Heart right ventricle (tissue), 16 donors: ENCODE measurements at places on chromosomes 1 and 21.

DNA sequence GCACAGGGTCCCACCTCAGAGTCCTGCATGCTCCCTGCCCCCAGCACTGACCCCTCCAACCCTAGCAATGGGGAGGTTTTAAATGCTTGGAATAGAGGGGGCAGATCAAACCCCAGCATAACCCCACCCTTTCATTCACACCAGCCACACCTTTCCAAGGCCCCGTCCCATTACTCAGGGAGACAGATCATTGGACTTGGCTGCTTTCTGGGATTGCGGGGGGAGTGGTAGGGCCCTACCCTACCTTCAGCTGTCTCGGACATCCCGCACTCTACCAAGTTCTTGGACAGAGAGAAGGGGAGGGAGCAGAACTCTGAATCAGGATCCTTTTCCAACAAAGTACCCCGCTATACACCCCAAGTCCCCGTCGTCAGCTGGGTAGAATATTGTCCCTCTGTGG, 983 bp downstream of the PADI2 start:
- no peak for DNase-seq

GRCh38 chr1:67590329-67590728, 94.7 kb upstream of the GADD45A start:
- DNase-seq = peak; percentile 61

DNA sequence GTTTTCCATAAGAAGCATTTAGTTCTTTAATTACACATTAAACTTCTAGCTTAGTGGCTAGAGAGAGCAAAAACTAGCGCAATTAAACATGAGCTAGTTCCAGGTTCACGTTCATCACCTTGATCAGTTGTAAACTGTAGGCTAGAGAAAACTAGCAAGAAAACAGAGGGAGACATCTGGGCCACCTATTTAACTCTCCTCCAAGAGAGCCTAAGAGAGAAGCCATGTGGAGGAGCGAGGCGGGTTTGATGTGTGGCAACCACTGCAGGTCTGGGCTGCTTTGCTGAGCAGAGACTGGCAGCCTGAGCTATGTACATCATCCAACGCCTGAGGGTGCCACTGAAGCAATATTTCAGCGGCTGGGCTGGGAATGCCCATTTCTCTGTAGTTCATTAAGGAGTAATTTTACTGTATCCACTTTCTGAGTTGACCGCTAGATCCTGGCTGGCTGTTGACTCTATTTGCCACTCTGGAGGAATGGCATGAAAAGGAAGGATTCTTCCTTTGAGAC, 252.9 kb downstream of the DYRK1A start:
- peak; percentile 17 for DNase-seq

DNA sequence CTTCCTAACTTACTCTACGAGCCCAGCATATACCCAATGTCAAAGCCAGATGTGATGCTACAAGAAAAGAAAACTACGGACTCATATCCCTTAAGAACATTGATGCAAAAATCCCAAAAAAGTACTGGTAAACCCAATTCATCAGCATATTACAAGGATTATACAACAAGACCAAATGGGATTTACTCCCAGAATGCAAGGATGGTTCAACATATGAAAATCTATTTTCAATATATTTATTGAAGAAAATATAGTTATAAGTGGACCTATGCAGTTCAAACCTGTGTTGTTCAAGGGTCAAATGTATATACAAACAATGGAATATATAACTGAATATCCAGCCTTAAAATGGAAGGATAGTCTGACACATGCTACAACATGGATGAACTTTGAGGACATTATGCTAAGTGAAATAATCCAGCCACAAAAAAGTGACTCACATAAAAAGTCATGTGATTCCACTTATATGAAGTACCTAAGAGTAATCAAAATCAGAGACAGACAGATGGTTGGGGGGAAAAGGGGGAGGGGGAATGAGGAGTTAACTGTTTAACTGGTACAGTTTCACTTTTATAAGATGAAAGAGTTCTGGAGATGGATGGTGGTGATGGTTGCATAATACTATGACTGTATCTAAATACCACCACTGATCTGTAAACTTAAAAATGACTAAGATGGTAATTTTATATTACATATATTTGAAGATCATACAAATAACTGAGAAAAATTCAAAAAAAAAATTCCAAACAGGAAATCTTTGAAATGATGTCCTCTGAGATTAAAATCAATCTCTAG, 3.7 kb upstream of the KLF18 start:
- DNase-seq = no peak

DNA sequence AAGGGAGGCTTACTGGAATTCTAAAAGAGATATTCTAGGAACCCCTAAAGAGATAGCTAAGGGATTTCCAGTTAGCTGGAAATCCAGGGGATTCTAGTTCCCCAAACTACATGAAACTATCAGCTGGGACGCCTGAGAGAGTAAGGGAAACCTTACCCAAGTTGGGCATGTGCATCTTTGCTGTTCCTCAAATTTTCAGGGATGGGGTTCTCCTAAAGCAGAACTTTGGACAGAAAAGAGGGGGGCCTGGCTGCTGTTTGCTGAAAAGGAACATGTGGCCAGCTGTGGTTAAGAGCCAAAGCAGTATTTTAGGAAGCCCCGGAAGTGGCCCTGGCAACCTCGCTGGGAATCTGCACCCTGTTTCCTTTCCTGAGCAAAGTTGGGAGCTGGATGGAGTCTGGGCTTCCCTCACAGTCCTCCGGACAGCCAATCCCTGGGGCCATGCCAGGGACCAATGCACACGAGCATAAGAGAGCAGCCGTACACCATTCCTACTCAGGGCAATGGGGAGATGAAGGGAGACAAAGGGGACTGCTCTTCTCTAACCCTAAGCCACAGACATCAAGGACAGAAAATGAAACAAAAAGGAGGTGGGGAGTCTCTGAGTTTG, 154.3 kb downstream of the PLXNA2 start:
- no peak for DNase-seq

GRCh38 chr1:84255582-84255981, 45.9 kb upstream of the SAMD13 start:
- DNase-seq = no peak

DNA sequence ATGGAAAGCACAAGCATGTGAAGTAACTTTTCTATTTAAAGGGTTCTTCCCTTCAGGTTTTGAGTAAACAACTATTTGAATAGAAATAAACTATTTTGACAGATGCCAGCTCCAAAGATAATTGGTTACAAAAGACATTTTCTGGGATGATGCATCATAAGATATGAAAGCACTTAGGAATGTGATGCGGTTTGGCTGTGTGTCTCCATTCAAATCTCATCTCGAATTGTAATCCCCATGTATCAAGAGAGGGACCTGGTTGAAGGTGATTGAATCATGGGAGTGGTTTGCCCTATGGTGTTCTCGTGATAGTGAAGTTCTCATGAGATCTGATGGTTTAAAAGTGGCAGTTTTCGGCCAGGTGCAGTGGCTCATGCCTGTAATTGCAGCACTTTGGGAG, 6.4 kb downstream of the DISP1 start:
- no peak for DNase-seq

GRCh38 chr1:208595745-208596144, 351.6 kb upstream of the PLXNA2 start:
- no peak for DNase-seq

- DNase-seq = no peak
Measured at GRCh38 chr21:28487455-28488070, 505.1 kb downstream of the LTN1 start.

GRCh38 chr1:118974661-118975060, 13.5 kb downstream of the TBX15 start:
- DNase-seq = no peak

- DNase-seq = no peak
Measured at GRCh38 chr1:81915937-81916336, 115.2 kb downstream of the ADGRL2 start.

GRCh38 chr1:157069601-157070000, 24.1 kb upstream of the ARHGEF11 start:
- DNase-seq = no peak

- DNase-seq = no peak
Measured at GRCh38 chr21:46500224-46500861, 41.7 kb downstream of the DIP2A start.

DNA sequence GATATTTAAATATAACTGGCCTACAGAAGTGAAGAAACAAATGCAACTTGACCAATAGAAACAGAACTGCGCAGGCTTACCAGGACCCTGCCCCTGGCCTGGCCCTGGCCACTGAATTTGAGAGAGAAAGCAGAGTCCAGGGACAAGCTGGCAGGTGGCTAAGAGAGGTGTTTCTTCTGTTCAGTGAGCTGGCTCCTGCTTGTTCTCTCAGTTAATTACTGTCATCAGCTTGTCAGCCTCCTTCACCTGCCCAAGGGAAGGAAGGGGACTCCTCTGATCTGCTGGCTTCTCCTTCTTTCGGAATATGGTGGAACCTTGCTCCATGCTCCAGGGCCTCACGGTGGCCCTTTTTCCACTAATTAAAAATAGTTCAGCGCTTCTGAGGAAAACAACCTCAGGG, 388.4 kb downstream of the DISC1 start:
- no peak for DNase-seq

DNA sequence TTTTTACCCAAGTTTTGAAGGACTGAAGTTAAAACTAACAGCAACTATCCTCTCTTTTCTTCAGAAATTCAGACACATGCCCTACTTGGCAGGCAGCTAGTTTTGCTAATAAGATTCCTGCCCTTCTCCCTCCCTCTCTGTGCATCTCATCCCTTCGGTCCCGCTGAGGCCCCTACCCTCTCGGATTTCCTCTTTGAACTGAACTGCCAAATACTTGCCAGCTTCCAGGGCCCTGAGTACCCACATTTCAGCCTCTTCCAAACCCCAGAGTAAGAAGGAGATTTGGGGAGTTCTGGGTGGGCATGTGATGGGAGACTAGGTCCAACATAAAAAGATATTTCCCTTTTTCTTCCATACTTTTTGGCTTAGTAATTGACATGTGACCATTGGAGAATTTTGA, 116.5 kb upstream of the JUN start:
- no peak for DNase-seq

- peak; percentile 10 for DNase-seq
Measured at GRCh38 chr21:45499201-45499750, 43.0 kb downstream of the SLC19A1 start.

DNA sequence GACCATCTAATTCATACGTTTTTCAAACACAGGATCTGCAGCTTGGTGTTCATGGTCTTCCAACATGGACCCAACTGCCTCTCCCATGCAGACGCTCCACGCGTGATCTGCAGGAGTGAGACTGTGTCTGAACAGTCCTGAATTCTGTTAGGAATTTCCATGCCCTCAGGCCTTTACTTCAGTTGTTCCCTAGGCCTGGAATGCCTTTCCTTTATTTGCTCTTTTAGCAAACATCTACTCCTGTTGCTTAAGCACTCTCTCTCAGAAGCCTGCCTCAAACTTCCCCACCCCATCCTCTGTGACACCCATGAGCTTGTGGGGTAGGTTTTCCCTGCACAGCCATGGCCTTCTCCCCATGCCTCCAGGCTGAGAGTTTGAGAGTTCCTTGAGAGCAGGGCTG, 73.7 kb downstream of the DMRTB1 start:
- DNase-seq = no peak

DNA sequence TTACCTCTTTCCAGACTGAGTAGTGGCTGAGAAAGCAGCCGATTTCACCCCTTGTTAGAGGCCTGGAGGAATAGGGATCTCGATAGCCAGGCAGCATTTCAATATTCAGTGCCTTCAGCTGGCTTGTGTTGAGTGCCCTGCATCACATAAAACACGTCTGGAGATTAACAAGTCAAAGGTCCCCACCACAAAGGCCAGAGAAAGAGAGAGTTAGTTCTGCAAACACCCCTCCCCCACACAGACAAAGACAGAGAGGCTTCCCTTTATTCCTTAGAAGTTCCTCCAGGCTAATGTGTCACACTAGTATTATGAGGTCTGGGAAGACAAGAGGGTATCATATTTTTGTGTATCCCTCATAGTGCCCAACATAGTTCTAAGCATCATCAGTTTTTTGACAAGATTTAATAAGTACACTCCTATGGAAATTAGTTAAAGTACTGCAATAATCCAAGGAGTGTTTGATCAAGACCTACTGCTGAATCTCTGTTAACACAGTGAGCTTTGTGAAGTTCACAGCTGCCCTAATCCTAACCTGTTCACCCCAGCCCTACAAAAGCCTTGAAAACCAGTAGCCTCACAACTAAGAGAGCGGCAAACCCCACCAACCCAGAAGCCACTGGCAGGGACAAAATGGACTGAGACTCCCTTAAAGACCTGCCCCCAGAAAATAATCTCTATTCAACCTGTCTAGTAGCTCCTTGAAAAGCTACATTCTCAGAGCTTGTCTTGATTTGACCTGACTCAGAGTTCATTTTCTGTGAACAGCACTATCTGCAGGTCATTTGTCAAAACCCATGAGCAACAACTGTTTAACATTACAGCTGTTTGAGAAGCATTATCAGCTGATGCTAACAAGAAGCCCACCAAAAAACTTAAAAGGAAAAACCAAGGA, 91.9 kb downstream of the COLGALT2 start:
- no peak for DNase-seq

DNA sequence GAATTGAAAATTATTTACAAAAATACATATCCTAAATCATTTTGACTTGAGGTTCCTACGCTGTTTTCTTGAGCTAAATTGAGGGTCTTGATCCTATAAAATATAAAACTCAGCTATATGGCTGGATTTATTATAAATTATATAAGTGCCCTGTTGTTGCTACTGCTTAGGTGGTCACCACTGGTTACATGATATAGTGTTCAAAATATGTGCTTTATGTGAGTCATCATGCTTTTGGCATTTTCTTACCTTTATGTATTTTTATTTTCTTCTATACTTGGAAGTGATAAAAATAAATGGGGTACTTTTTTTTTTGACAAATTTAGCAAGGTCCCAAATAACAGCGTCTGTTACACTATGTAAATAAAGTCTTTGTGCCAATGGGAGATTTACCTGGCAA, 31.1 kb upstream of the PTPRC start:
- no peak for DNase-seq

DNA sequence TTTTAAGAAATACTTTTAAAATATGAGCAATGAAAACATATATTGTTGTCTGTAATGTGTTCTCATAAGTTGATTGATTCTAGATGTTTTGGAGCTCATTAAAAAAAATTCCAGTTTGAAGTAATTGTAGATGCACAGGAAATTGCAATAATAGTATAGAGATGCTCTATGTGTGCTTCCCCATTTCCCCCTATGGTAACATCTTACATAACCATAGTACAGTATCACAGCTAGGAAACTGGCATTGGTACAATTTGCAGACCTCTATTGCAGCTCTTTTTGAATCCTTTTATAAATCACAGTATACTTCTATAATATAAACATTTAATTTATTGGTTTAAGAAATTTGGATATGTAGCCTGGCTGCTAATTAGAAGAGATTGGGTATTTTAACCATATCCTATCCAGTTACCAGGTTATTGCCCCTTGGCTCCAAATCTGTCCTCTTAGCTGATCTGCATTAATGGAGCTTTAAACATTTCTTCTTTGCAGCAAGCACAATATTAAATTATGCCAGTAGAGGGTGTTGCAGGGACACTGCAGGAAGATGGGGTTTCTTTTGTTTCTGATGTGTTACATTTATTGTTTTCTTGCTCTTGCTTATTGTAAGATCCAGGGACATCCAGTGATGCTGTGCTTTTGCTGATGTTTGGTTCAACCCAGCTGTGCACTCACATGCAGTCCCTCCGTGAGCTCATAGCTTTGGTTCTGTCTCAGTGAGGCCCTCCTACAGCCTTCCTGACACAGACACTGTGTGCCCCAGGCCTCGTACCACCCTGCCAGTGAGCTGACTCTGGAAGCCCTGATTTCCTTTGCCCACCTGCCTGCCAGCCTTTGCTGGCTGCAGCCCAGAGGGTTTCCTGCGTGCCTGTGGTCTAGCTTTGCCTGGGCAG, 103.3 kb downstream of the RABGAP1L start:
- DNase-seq = no peak

GRCh38 chr1:161139766-161140165, 7.3 kb upstream of the DEDD start:
- DNase-seq = peak; percentile 51
